ENCODE measurements at places on chromosomes 6 and 20.

DNA sequence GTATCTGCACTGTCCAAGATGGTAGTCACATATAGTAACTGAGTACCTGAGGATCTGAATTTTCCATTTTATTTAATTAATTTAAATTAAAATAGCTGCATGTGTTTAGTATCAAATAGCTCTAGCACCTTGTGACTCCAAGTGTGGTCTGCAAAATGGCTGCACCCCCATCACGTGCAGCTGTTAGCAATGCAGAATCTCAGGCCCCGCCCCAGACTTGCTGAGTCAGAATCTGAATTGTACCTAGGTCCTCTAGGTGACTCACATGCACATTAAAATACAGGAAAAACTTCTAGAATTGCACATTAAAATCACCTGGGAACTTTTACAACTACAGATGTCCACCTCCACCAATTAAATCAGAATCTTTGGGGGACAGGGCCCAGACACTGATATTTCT is 19.2 kb upstream of the FAM83C start:
- no peak for DNase-seq

- no peak for DNase-seq
These were observed 115.2 kb downstream of the CEBPB start for GRCh38 chr20:50305636-50306477.

DNA sequence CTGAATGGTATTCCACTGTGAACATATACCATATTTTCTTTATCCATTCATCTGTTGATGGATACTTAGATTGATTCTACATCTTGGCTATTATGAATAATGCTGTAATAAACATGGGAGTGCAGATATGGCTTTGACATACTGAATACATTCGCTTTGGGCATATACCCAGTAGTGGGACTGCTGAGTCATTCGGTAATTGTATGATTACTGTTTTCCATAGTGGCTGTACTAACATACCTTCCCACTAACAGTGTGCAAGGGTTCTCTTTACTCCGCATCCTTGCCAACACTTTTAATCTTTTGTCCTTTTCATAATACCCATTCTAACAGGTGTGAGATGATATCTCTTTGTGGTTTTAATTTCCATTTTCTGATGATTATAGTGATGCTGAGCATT is 98.2 kb upstream of the ESR1 start:
- DNase-seq = no peak

GRCh38 chr6:160960839-160961238 is 30.7 kb upstream of the MAP3K4 start:
- DNase-seq = no peak

GRCh38 chr6:145929037-145929633 is 35.0 kb downstream of the SHPRH start:
- peak; percentile 20 for DNase-seq

GRCh38 chr20:50163570-50164317 is 10.2 kb upstream of the PEDS1 start:
- no peak for DNase-seq

- no peak for DNase-seq
These were observed 98.4 kb upstream of the ADTRP start for GRCh38 chr6:11876934-11877433.

GRCh38 chr20:16263582-16263981 is 309.7 kb downstream of the KIF16B start:
- no peak for DNase-seq

GRCh38 chr20:46634528-46634927 is 16.7 kb downstream of the SLC13A3 start:
- DNase-seq = no peak

DNA sequence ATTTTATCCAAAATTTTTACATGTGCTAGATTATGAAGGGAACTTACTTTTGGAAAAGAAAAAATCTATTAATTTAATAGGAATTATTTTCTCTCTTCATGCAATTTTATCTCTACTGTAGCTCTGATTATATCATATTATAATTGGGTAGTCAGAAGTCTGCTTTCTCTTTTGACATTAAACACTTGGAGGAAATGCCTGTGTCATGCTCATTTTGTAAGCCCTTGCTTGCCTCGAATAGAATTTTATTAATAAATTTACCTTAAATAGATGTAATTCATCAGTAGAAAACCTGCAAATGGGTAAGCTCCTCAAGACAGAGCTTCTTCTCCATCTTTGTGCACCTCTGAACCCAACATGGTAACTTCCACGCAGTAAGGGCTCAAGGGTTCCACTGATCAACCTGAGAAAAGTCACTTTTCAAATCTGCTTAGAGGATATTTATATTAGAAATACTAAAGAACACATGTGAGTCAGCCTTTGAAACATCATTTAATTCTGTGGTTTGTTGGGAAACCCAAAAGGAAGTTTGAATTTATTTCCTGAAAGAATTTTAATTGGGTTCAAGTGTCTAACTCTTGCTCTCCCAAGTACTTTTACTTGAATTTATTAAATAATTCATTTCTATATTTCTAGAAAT is 266.0 kb downstream of the ALDH8A1 start:
- no peak for DNase-seq

DNA sequence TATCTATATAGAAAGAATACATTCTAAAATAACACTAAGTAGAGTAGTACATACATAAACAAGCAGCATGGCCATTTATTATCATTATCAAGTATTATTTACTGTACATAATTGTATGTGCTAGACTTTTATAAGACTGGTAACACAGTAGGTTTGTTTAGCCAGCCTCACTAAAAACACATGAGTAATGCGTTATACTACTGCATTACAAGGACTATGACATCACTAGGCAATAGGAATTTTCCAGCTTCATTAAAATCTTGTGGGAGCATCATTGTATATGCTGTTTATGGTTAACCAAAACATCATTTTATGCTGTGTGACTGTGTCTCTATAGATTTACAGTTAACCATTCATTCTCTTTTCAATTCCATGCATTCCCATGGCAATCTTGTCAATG is 131.7 kb upstream of the HDGFL1 start:
- no peak for DNase-seq

DNA sequence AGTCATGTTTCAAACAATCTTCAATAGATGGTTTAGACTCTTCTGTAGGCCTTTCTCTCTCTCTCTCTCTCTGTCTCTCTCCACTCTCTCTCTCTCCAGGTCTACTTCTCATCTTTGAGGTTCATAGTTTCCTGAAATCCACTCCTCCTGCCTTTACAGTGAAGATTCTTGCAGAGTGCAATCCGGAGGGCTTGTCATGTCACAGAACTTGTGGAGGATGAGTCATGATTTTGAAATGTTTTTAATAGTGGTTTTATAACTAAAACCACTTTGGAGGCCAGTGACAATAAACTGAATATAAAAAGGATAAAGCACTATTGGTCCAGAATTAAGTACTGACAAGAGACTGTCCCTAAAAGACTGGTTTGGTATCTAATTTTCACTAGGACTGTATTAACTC is 156.3 kb downstream of the KIF6 start:
- no peak for DNase-seq

DNA sequence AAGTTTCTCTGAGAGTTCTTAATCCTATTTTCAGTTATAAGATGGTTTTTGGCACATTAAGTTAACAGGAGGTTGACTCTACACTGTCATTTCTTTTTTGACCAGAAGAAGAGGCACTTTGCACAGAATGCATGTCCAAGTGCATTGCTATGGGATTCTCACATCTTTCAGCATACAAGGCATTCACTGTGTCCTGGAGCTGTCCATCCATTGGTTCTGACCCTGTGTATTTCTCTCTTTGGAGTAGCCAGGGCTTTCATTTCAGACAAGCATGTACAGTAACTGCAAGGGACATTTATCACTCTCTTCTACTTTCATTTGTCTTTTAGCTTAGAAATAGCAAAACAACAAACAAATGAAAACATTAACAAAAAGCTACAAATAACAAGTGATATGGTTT is 275.1 kb upstream of the IMPG1 start:
- no peak for DNase-seq

DNA sequence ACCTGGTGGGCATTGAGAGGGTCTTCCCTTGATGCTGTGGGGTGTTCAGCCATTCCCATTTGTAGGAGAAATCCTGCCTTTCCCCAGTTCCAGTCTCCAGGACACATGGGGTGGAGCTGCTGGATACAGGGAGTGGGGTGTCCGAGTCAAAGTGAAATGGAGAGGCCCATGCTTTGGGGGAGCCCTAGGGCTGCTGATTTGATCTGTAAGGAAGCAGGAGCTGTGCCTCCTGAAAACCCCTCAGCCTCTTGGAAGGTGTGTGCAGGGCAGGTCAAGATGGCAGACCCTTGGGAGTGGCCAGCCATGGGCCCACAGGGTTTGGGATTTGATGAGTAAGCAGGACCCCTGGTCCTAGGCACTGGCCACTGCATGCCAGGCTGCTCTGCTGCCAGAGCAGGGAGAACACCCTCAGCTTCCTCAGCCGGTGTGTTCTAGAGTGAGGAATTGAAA is 82.0 kb downstream of the SERAC1 start:
- no peak for DNase-seq

GRCh38 chr6:153231048-153231646 is 100.1 kb upstream of the RGS17 start:
- peak; percentile 75 for DNase-seq
